ENCODE measurements at places on chromosomes 1 and 21.

DNA sequence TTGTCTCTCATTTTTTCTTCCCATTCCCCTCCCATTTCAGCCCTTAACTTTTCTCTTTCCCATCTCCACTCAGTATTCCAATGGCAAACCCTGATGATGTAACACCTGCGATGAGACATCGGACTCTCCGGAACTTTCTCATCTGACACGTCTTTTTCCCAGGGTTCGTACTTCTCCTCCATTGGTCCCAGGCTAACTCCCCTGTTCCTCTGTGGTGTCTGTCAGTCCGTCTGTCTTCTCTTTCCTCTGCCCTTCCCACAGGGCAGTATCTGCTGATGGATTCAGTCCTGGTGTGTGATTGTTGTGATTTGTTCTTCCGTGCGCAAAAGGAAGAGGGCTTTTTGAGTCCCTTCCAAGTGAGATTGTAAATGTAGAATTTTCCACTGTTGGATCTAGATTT is 27.7 kb downstream of the VANGL2 start:
- DNase-seq = no peak

- no peak for DNase-seq
These were observed 146.2 kb downstream of the TNR start for GRCh38 chr1:175597205-175597604.

GRCh38 chr1:43367904-43368645 is at the start of gene ELOVL1:
ELOVL1 (minus strand) TSS chr1:43368011; CDS start chr1:43365609, 2,402 bp downstream.
- peak; percentile 91 for DNase-seq

GRCh38 chr1:12456979-12457378 is 161.0 kb downstream of the DHRS3 start:
- DNase-seq = no peak

DNA sequence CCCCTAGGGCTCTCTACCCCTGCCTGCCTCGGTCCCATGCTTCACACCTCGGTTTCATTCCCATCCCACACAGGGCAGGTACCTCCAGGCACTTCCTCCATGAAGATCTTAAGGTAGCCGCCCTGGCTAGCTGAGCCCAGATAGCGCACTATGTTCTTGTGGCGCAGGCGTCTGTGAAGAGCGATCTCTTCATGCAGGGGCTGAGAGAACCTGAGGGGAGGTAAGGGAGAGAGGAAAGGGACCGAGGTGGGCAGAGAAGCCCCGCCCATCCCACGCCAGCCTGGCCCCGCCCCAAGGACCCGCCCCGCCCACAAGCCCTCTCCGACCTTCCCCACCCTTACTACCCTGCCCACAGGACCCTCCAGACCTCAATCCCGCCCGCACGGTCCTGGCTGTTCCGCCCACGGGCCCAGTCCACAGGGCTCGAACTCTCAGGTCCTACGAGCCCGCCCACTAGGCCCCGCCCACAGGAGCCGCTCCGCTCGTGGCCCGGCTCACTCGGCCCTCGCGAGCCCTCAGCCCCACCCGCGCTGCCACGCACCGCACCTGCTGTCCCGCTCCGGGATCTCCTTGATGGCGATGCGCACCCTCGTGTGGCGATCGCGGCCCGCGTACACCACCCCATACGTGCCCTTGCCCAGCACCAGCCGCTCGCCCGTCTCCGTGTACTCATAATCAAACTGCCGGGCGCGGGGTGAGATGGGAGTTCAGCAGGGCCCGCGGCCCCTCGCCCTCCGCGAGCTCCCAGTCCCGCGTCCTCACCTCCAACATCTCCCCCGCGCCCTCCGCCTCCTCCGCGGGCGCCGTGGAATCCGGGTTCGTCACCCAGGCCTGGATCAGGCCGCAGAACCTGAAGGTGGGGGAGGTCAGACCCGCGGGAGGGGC is 6.4 kb downstream of the MAP3K6 start:
- DNase-seq = peak; percentile 10

GRCh38 chr1:209674957-209675564 is at the start of gene G0S2:
G0S2 (plus strand) TSS chr1:209675412; CDS start chr1:209675685, 273 bp downstream.
- peak; percentile 45 for DNase-seq

GRCh38 chr1:204941421-204942338 is 71.0 kb downstream of the NFASC start:
- peak; percentile 18 for DNase-seq

DNA sequence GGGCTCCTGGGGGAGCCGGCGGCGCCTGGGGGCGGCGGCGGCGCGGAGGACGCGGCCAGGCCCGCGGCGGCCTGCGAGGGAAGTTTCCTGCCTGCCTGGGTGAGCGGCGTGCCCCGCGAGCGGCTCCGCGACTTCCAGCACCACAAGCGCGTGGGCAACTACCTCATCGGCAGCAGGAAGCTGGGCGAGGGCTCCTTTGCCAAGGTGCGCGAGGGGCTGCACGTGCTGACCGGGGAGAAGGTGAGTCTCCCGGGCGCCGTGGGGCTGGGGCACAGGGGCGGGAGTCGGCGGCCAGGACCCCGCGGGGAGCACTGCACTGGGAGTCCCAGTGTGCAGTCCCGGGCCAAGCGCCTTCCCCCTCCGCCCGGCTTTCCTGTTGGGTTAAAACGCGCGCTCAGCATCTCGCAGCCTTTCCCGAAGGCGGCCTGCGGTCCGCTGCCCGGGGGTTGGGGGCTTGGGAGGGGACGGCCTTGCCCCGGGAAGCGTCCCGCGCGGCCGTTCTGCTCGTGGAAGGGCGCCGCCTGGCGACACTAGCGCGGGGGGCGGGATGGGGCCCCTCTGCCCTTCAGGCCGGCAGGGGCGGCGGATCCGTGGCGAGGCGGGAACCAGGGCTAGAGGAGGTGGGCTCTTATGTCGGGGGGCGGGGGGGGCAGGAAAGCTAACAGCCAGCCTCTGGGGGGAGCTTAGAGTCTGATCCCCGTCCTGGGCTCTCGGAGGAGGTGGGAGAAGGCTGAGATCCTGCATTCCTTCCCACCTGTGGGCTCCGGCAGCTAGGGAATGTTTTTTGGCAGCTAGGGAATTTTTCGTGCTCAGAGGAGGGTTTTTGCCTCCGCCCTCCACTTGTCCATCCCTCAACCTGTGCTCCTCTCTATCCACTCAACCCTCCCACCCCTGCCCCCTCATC is 1.1 kb downstream of the HUNK start:
- peak; percentile 13 for DNase-seq

DNA sequence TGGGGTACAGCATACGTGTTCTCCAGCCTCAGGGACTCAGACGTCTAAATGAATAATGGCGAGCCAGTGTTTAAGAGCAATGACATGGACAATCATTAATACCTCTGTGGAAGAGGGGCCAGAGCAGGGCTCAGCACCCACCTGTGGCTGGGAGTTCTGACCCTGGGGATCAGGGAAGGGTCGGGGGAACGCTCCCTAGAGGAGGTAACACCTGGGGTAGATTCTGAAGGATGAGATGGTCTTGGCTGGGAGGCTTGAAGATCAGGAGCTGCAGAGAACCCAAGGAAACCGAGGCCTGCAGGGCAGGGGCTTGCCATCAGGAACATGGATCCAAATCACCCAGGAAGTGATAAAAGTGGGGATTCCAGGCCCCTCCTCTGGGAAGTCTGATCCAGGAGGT is 138.2 kb upstream of the RUNX3 start:
- no peak for DNase-seq

- DNase-seq = no peak
These were observed 366.1 kb upstream of the ST6GALNAC5 start for GRCh38 chr1:76501136-76501535.

GRCh38 chr1:8364528-8365442 is 46.9 kb downstream of the SLC45A1 start:
- DNase-seq = no peak

- no peak for DNase-seq
These were observed 1.1 kb downstream of the HOOK1 start for GRCh38 chr1:59815892-59816291.

DNA sequence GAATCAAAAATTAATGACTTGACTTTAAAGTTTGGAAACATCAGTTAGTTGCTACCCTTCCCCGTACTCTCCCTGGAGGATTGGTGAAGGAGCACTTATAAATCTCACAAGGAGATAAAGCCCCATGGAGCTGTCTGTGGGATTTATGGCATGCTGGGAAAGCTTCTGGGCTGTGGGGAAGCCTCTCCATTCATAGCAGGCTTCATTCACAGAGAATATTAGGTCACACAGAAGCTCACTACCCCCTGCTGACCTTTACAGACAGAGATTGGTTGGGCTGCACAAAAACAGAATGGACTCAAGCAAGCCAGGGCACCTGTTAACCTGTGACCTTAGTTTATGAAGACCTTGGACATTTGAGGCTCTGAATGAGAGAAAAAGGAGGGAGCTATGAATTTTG is 32.1 kb downstream of the RGL1 start:
- no peak for DNase-seq

DNA sequence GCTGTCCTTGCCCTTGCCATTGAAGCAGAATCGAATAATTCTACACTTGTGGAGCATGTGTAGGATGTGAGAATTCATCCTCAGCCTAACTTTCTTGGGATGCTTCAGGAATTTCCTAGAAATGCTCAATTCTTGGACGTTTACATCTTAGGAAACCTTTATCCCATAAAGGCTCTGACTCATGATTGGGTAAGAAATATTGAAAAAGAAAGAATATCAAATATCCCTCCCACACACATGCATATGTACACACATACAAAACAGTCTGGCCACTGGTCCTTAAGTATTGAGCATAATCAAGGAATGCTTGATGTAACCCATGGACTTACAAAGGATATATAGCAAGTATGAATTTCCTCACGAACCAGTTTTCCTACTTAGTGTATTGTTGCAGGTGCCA is 83.9 kb upstream of the IPO9 start:
- no peak for DNase-seq

DNA sequence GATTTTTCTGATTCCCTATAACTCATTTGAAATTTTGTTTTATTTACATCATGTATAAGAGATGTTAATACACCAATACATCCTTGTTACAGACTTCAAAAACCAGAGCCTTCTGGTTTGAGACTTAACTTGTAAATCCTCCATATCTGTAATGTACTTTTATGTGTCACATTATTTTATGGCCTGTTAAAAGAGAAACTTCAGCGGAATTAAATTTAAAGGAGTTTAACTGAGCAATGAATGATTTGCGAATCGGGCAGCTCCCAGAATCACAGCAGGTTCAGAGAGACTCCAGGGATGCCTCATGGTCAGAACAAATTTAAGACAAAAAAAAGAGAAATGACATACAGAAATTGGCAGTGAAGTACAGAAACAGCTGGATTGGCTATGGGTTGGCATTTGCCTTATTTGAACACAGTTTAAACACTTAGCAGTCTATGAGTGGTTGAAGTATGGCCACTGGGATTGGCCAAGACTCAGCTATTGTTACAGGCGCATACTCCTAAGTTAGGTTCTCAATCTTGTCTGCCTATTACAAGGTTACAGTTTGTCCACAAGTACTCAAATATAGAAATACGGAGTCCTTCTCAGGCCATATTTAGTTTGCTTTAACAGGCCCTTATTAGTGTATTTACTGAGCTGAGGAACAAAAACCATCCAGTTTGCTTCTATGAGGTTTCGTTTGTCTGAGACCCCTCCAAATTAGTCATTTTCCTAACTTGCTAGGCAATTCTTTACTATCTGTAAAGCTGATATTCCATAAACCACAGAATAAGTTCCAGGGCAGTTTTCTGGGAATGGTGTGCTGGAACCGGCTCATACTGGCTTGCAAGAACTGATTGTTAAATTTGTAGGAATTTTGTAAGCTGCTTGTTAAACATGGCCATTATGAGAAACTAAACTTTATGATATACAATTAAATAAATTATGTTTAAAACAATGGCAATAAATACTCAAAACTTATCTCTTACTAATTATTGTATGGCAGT is 56.2 kb upstream of the WDR26 start:
- DNase-seq = no peak

- DNase-seq = no peak
These were observed 1046.2 kb downstream of the BRINP3 start for GRCh38 chr1:189431447-189431846.

DNA sequence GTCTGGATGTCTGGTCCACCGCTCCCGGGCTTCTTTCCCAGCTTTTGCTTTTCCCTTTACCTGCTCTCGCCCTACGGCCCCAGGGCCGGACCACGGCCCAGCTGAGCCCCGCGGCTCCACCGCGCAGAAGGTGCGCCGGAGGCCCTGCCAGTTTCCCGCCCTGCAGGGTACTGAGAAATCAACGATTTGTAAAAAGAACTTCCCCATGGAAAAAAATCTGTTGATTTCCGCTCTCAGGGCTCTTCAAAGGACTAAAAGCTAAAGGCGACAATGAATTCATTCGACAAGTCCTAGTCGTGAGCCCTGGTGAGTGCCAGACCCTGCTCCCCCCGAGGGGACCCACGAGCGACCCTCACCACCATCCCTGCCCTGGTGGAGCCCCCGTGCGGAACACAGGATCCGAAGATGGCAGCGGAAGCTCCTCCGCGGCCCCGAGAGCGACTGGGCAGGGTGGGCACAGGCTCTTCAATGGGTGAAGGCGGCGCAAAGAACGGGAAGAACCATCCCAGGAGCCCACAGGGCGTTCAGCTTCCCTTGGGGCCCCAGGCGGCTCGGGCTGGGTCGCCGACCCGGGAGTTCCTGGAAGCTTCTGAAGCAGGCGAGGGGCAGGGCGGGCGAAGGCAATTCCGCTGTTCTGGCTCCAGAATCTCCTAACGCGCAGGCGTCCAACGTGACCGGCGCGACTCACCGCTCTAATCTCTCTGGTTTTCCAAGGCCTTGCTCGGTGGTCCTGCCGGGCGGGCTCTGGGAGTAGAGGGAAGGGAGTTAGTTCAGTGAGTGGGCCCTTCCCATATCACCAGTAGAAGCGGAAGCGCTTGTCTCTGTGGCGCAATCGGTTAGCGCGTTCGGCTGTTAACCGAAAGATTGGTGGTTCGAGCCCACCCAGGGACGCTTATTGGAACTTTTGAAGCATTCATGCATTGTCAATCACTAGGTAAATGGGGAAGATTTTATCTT is 6.6 kb upstream of the RNU1-2 start:
- peak; percentile 63 for DNase-seq

- DNase-seq = no peak
These were observed 44.5 kb downstream of the BCL9 start for GRCh38 chr1:147585640-147586383.

GRCh38 chr1:92655197-92655801 is 129.6 kb downstream of the EVI5 start:
- no peak for DNase-seq

DNA sequence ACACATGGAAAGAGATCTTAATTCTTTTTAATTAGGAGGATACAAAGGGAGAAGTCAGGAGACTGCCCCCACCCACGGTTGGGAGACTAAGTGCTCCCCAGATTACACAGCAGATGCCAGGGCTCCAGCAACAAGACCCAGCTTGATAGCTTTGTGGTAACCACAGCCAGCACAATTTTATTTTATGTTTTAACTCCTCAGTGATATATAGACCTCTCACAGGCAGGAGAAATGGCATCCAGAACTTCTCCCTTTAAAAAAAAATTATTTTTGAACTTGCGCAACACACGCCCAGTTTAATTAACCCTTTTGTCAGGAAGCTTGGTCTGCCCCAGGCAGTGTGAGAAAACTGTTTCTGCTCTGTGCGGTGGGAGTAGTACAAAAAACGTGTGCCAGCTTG is 62.6 kb upstream of the ACOT11 start:
- DNase-seq = peak; percentile 72

DNA sequence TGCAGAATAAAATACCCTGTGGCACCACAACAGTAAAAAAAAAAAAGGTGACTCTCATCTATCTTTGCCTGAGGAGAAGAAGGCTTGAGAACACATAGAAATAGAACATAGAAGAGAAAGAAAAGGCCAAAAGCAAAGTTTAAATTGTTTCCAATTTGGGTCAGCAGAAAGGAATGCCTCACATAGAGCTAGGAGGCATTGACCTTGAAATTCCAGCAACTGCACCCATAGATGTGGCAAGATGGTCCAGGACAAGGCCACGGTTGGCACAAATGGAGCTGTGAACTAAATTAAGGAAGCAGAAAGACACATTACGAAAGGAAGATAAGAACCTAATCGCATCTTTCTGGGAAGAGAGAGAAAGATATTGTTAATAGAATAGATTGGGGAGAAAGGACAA is 588.3 kb downstream of the LMO4 start:
- DNase-seq = no peak

GRCh38 chr21:34762786-34763185 is 94.0 kb downstream of the CLIC6 start:
- DNase-seq = no peak
